ENCODE measurements at places on chromosomes 11 and 22. TPM values are rescaled to one million over a fixed set of nuclear protein-coding genes. Genes with fewer than 3 reads are reported as not detected.

Gene KCNJ11
- not detected for total RNA-seq

DNA sequence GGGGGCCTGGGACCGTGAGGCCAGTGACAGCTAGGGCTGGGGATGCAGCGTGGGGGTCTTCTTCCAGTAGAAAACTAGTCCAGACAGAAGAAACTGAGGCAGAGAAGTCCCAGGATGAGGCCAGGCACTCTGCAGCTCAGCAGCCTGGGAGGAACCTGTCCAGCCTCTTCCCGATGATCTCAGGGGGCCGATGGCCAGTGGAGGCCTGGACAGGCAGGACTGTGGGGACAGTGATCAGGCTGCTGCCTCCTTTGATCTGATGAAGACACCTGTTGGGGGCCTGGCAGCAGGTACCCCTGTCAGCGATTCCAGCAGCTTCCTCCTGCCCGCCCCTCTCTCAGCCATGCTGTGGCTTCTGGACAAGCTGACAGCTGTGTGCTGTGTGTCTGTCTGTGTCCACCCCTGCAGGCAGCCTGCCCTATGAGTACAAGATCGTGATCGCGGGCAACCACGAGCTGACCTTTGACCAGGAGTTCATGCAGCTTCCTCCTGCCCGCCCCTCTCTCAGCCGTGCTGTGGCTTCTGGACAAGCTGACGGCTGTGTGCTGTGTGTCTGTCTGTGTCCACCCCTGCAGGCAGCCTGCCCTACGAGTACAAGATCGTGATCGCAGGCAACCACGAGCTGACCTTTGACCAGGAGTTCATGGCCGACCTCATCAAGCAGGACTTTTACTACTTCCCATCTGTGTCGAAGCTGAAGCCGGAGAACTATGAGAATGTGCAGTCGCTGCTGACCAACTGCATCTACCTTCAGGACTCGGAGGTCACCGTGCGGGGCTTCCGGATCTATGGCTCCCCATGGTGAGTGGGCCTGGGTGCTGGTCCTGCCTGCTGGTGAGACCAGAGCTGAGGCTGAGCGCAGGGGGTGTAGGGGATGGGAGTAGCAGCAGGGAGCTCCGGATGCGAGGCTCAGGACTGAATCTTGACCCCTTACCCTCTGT, 62.6 kb downstream of the MPPED1 start:
- no peak for DNase-seq

Gene ADSL
- 102 TPM for total RNA-seq

- no peak for DNase-seq
Observed at GRCh38 chr11:131160846-131161245, 209.6 kb upstream of the NTM start.

Gene ZNF280A
- not detected for total RNA-seq

GRCh38 chr11:128491195-128491936, 96.0 kb downstream of the ETS1 start:
- DNase-seq: no peak

GRCh38 chr11:2537896-2538724, 93.3 kb downstream of the KCNQ1 start:
- no peak for DNase-seq

- DNase-seq: no peak
Observed at GRCh38 chr11:27757953-27758352, 57.7 kb upstream of the BDNF start.

Gene OR51B5
- total RNA-seq: 0.32 TPM

DNA sequence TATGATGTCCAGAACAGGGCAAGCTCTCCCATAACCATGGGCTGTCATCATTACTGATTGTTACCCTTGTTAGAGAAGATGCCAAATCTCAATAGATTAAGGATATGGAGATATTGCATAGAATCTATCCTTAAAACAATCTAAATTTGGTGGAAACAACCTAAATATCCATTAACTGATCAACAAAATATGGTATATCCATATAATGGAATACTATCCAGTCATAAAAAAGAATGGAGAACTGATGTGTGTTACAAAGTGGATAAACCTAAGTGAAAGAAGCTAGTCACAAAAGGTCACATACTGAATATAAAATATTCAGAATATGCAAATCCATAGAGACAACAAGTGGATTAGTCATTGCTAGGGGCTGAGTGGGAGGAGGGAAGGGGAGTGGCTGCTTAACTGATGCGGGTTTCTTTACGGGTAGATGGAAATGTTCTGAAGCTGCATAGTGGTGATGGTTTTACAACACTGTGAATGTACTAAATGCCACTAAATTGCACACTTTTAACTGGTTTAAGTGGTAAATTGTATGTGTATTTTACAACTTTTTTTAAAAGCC, 36.1 kb upstream of the SMCO4 start:
- DNase-seq: no peak

DNA sequence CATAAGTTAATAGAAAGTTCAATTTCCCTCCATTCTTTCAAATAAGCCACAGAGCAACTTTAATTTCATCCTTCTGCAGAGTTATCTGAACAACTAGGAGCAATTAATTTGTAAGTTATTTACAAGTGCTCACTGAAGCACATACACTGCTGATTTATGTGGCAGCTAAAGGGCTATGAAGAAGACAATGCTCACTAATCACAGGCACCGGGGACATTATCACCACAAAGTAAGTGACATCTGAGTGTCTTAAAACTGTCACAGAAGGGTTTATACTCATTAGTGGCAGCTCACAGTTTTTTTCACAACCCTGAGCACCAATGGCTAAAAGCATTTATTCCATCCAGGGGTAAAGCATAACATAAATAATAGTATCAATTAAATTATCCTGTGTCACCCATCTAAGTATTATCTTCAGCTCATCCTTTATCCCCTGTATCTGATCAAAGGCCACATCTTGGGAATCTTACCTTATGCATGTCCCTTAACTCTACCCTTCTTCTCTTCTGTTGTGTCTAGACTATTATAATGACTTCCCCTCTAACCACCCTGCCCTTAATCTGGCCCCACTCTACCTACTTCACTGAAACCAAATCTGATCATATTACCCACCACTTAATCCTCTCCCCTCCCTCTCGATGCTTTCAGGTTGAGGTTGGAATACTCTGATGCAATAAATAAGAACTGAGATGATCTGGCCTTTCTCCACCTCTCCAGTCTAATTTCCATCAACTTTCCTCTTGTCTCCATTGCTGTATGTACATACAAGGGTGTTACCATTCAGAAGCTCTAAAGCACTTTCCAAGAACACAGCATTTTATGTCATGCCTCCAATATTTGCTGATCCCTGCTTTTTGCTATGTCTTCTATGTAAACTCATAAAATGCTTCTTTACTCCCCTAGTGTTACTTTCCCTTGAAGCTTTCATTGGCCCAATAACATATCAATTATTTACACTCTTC, 252.7 kb downstream of the CASP12 start:
- DNase-seq: no peak

GRCh38 chr11:63978551-63979239, 4.3 kb downstream of the COX8A start:
- DNase-seq: no peak

Gene ASCL2
- not detected for total RNA-seq

Gene DAGLA
- total RNA-seq: 2.6 TPM

DNA sequence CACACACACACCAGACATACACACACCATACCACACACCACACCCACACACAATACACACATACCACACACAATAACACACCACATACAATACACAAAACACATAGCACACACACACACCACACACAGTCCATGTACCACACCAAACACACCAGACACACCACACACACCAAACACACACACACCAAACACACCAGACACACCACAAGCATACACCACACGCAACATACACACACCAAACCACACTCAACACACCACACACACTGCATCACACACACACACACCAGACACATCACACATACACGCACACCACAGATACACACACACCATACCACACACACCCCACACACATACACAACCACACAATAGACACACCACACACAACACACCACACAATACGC, 54.8 kb downstream of the IGSF9B start:
- DNase-seq: no peak

Gene TBX1
- total RNA-seq: under 0.01 TPM

DNA sequence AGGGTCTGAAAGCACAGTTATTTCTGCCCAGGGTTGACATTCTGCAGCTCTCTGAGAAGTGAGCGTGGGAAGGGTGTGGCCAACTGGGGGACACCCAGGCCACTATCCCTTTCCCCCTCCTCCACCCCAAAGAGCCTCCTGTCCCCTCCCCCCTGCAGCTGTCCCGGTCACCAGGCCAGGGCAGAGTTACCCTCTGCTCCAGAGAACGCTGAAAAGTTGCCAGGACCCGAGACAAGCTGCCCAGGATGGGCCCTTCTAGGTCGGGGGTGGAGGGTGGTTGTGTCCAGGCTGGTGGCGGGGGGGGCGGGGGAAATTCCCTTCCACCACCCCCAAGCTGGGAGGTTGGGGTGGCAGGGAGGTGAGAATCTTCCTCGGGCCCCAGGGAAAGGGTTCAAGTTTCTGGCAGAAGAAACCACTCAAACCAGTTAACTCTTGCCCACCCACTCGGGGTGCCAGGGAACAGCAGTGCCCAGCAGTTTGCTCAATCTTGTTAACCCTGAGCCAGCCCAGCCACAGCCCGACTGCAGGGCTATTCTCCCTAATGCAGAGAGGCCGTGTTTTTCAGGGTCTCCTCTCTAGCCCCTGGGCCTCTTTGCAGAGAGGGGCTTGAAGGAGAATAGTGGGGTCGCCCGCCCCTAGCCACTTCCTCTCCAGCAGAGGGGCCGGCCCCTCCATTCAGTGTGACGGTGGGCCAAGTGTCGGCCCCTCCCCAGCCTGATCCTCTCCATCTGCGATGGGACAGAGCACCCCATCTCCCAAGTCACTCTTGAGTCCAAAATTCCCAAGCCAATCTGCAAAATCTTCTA, 697 bp downstream of the LGALS1 start:
- DNase-seq: no peak

GRCh38 chr11:126182787-126183445, 28.5 kb downstream of the RPUSD4 start:
- DNase-seq: no peak

- DNase-seq: no peak
Observed at GRCh38 chr22:30610299-30610698, 3.3 kb downstream of the TCN2 start.

Gene BLID
- total RNA-seq: 6.0 TPM

Gene CCDC188
- 0.43 TPM for total RNA-seq

Gene DEUP1
- not detected for total RNA-seq

Gene MOGAT2
- total RNA-seq: not detected

DNA sequence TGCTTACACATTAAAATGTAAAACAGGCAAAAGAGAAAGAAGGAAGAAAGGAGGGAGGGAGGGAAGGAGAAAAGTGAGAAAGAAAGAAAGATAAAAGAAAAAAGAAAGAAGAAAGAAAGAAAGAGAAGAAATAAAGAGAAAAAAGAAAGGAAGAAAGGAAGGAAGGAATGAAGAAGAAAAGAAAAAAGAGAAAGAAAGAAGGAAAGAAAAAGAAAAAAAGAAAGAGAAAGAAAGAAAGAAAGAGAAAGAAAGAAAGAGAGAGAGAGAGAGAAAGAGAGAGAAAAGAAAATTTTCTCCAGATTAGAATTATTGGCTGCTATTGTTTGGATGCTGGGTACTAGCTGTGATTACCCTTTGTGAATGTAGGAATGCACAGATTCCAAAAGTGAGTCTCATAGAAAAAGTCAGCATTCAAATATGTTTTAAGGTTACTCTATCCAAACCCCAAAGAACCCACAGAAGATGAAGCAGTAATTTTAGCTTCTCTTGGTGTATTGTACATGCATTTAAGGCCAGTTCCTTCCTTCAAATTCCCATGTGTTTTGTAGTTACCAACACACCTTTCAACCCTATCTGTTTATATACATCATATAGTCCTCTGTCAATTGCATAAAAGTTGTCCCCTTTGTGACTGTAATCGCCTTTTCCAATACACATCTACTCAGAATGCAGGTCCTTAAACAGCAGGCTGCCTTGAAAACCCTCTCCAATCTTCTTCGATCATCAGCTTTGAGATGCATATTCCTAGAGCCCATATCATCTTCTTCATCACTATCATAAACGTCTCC, 789 bp upstream of the FAM111A start:
- peak; percentile 24 for DNase-seq

- peak; percentile 93 for DNase-seq
Observed at GRCh38 chr11:130390071-130390758, 38.2 kb downstream of the ADAMTS8 start.
